ENCODE measurements at places on chromosomes 1 and 21.

GRCh38 chr21:42527489-42528158, 14.0 kb downstream of the SLC37A1 start:
- peak; percentile 17 for DNase-seq

DNA sequence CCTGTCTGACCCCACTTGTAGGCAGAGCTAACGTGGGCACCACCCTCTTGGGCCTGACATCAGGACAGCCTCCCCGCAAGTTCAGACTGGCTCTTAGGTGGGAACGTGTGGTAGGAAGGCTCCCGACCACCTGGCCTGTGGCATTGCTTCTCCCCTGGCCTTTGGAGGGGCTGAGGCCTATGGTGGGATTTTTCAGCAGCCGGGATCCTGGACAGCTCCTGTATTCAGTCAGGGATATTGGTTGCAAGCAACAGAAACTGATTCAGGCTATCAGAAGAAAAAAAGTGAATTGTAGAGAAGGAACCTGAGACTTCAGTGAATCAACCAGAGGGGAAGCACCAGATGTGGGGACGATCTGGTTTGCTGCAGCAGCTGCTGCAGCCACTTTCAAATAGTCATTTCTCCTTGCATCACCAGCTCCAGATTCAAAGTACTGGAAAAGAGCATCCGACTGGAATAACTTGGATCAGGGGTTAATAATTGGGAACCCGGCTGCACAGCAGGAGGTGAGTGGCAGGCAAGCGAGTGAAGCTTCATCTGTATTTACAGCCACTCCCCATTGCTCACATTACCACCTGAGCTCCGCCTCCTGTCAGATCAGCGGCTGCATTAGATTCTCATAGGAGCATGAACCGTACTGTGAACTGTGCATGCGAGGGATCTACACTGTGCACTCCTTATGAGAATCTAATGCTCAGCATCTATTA, 5.9 kb downstream of the RNF186 start:
- peak; percentile 97 for DNase-seq

DNA sequence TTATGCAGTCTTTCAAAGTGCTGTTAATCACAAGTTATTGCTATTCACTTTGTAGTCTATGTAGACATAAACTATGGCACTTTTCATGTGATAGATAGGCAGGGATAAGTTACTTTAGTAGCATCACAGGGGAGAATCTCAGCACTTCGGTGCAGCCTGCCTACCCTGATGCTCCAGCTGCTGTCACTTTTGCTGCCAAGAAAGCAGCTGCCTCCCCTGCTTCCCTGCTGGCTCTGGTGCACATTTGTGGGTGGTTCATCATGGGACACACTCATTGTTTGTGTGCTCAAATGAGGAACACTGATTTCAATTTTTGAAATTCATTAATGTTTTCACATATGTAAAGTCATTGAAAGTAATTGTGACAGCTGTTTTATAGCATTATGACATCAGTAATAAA, 272.6 kb downstream of the S1PR1 start:
- DNase-seq = no peak

DNA sequence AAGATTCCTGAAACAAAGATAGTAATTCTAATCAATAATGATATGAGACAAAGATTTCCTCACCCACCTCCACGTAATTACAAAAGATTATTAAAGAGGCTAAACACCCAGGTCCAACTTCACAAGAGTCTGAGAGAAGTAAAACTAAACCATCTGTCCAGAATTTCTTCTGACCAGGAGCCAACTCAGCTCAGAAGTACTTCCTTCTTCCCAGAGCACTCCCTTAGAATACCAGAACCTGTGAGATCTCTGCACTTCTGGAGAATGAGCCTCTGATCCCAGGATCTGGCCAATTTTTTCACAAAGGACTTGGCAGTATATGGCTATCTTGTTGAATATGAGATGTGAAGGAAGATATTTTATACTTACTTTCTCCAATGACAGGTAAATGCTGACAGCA, 120.6 kb upstream of the PALMD start:
- DNase-seq = no peak

- DNase-seq = no peak
Measured at GRCh38 chr1:223549740-223550139, 115.8 kb downstream of the CAPN8 start.
